ENCODE measurements at places on chromosomes 4 and X. TPM values are rescaled to one million over a fixed set of nuclear protein-coding genes. Genes with fewer than 3 reads are reported as not detected.

GYPB gene
- not detected for total RNA-seq

TLR7 gene
- 0.04 TPM for total RNA-seq

UGT8 gene
- 0.14 TPM for total RNA-seq

CLDN2 gene
- total RNA-seq: not detected

SSX4B gene
- total RNA-seq: not detected

TENM3 gene
- not detected for total RNA-seq

RHOXF2B gene
- not detected for total RNA-seq

FAM184B gene
- not detected for total RNA-seq

SLC25A4 gene
- total RNA-seq: 5.0 TPM

SHROOM3 gene
- total RNA-seq: 0.04 TPM

SUPT20HL2 gene
- total RNA-seq: not detected

GLRA3 gene
- not detected for total RNA-seq

PALLD gene
- 9.5 TPM for total RNA-seq

HERC6 gene
- total RNA-seq: 9.3 TPM

ANOS1 gene
- not detected for total RNA-seq

GLRB gene
- not detected for total RNA-seq

Measured in activated CD4-positive, alpha-beta T cell treated with anti-CD3 and anti-CD28 coated beads for 36 hours (primary cell).